ENCODE measurements at places on chromosomes 2 and 18.

GRCh38 chr2:207792244-207792785 is 22.6 kb upstream of the FZD5 start:
- DNase-seq: peak; percentile 61

- peak; percentile 98 for DNase-seq
Measured at GRCh38 chr2:101820519-101820918, 123.0 kb downstream of the MAP4K4 start.

DNA sequence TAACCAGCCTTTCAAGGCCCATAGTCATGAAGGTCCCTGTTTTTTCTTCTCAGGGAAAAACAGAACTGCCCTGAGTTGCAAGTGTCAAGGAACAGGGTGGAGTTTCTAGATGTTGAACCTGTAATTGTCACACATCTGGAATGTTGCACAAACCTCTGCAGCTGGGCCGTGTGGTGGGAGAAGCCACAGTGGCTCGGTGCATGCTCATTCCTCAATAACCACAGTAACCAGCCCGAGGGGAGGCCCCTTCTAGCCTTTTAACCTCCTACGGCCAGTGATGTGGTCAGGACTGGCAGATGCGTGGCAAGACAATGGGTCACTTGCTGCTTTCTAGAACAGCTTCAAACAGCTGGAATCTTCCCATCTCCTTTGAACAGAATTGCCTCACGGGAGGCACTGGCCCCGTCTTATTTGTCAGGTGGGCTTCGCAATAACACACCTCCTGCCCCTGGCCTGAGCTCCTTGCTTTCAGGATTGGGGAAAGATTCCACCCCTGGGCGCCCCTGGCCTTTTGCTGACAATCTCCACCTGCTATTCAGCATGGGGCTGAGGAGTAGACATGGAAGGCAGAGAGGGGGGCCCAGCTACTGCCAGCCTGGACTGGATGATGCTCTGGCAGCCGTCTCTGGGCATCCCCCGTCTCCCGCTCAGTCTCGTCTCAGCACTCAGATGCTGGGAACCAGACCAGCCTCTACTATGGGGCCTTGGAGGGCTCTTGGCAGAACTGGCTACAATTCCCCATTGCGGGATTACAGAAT is 102.9 kb downstream of the KLHL29 start:
- DNase-seq: peak; percentile 60

DNA sequence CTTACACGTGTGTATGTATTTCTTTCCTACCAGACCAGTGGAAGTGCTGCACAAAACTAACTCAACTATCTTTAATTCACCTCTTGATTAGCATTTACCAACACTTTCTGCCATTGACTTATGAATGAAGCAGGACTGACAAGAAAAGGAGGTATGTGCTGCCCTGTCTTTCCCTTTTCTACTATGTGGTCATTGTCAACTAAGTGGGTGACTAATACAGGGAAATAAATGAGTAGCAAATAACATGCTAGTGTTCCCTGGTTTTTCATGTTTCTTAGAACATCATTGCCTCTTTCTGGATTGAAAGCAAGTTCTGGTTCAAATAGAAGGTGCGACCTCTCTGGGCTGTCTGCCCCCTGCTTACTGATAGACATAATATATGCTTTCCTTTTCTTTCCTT is 58.0 kb downstream of the LINC00305 start:
- DNase-seq: no peak

DNA sequence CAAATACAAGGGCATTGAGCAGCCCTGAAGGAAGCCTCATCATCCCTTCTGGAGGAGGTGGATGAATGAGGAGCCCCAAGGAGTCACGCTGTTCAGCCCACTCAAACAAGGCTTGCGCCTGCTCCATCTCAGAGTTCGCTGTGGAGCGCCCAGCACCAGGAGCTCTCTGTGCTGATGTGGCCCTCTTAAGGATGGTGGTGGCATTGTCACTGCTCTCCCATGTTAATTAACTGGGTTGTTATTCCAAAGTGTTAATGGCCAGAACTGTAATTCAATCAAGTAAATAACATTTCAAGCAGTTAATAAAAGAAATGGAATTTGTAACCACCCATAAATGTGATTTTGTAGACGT is 726.0 kb upstream of the RAB6C start:
- DNase-seq: no peak

- no peak for DNase-seq
Measured at GRCh38 chr2:48860380-48860779, 104.9 kb upstream of the LHCGR start.

DNA sequence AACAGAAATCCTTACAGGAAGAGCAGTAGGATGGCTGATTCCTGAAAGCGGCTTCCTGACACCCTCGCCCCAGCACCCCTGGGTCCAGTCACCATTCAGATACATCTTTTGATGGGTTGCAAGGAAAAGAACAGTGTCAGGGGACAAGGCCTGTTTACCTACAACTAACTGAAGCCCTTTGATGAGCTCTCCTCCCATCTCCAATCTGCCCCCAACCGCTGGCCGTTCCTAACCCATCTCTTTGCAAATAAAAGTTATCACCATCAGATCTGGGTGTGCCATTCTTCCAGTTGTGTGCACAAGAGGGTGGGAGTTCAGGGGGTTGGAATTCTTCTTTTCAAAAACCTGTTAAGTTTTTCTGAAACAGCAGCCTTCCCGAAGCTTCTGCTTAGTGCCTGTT is 48.9 kb downstream of the ARL4C start:
- no peak for DNase-seq

DNA sequence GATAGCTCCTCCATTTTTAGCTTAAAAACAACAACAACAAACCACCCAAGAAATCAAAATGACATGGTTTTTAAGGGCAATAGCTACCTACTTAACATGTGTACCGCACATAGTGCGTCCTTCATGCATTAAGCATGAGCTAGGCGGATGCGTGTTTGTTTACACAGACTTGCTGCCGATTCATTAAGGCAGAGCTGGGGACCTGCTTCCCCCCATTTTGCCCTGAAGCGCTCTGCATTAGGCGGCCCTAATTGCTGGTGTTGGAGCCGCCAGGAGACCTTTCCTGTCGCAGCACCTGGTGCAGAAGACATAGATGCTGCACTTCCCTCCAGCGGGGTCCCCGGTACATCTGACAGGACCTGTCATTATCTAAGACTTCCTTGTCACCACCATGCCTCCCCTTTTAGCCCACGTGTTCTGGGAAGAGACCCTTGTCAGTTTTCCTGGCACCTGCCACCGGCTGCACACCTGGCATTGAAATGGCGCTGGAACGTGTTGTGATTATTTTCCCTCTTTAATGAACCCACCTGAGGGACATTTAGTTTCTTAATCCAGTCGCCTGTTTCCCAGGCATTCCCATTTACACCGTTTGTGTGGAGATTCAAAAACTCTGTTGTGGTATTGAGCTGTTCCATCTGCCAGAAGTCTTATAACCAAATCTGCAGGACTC is 261.1 kb upstream of the RAB12 start:
- no peak for DNase-seq

- DNase-seq: no peak
Measured at GRCh38 chr2:197620133-197620532, 55.3 kb downstream of the RFTN2 start.

Data from mammary epithelial cell (primary cell).